Stimulated activated CD8-positive, alpha-beta memory T cell treated with anti-CD3 and anti-CD28 coated beads, Interleukin-2, amount 100 ng/mL, for 1 hour (primary cell): ENCODE measurements at places on chromosomes 11 and 22.

DNA sequence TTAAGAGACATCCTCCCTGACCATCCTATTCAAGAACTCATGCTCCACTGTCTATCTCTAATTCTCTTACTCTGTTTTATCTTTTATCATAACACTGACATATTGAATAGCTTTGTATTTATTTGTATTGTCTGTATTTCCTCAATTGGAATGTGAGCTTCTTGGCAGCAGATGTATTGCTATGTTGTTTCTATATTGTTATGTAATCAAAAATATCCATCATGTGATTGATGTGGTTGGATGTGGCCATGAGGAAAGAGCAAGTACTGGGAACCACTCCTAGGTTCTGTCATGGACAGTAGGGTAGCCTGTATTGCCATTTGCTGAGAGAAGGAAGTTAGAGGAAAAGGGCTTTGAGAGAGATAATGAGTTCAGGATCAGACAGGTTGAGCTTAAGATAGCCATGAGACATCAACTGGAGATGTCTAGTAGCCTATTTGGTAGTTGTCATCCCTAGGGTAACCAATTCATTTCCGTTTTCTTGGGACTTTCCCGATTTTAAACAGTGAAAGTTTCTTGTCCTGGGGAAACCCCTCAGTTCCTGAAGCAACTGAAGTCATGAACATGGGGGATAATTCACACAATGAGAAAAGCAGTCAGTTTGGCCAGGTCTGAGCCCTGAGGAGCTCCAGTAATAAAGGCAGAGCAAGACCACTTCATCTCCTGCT is 404.5 kb downstream of the INSC start:
- no peak for DNase-seq

DNA sequence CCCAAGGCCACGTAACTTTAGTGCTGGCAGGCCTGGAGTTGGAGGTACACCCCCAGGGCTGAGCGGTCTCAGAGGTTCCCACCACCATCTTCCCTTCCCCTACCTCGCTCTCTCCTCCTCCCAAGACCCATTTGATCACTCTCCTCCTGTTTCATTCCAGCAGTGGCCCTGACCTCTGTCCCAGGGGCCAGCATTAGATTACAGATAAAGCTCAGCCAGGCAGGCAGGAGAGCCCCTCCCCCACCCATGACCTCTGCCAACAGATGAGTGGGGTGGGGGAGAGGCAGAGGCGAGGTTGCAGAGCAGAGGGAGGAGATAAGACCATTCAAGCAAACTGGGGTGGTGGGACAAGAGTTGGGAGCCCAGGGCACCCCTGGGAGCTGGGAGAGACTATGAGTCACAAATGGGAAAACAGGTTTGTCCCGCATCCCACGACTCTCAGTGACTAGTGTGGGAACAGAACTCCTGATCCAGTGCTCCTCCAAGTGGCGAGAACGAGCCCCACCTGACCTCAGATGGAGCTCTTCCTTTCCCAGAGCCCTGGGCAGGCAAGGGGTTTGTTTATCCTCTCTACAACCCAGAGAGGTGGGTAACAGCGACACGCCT is 367.9 kb downstream of the MN1 start:
- no peak for DNase-seq

DNA sequence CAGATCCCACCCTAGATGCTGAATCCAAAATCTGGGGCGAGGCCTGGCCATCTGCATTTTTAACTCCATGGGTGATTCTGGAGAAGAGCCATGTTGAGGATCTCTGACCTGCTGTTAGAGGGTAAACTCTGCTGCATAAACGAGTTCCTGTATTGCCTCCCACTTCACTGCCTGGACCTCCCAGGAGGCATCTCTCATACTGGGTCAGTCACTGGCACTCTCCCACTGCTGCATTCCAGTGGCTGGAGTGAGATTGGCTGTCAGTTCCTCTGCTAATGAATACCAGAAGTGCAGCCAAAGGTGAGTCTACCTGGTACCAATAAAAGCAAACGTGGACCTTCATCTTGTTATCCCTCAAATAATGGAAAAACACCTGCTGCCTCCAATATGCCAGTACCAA is 10.3 kb downstream of the POLDIP3 start:
- DNase-seq = no peak

DNA sequence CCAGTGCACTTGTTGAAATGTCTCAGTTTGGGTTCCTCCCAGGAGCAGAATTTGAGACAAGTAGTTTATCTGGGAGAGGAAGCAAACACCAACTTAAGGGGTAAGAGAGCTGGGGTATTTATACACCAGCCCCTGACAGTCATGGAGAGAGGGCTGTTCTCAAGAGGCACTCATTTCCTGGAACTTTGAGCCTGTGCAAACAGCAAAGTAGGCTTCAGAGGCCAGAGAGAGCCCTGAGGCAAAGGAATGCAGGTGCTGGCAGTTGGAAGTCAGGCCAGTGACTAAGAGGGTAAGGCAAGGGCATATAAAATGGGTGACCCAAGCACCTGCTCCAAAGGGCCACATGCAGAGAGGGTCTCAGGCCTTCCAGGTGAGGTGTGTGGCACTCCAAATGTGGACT is 16.1 kb downstream of the MS4A18 start:
- DNase-seq = no peak

DNA sequence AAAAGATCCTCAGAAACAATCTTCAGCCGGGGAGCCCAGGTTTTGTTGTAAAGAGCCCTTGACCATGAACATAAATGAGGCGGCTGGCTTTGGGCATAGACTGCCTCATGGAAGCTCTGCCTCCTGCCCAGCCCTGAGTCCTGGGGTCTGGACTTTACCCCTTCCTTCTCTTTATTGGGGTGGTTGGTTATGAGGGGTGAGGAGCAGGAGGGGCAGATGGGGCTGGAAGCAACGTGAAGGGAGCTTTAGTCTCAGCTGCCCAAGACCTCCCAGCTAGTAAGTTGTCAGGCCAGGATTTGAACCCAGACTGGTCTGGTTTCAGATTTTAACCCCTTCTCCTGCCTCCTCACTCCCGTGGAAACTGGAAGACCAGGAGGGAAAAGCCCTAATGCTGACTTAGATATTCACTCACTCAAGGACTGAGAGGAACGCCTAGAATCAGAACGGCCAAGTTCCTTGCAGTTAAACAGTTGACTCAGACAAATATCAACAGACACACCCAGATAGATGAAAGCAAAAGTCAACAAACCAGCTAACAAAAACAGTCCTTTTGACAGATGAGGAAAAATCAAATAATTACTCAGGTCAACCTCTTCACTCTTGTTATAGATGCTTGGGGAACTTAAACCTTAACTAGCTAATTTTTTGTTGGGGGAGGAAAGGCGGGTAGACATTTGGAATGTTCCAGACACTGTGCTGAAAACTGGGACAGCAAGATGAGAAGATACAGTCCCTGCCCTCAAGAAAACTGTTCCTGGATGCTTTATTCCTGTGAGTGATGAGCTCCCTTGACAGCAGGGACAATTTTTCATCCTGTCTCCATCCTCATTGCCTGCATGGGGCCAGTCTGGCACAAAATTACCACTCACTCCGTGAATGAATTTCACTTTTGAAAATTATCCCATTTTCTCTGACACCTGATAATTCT is 20.8 kb upstream of the ARRB1 start:
- DNase-seq = no peak

GRCh38 chr22:33919391-33920196 is 682 bp downstream of the LARGE1 start:
- no peak for DNase-seq

- no peak for DNase-seq
These were observed 379.1 kb downstream of the MN1 start for GRCh38 chr22:27422442-27422841.

DNA sequence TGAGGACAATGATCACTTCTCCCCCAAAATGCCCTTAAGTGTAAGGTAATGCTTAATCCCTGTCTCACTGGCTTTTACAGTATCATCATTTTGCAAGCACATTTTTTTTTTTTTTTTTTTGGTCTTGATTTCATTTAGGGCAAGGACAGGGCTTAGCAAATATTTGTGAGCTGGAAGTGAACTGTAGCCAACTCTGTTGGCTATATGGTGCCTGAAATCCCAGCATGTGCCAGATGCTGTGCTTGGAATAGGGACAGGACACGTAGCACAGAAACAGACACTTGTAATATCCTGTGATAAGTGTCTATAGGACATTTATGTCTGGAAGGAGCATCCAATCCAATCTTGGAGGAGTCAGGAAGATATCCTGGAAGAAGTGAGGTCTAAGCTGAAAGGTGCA is 198.3 kb downstream of the NAV2 start:
- DNase-seq = no peak

DNA sequence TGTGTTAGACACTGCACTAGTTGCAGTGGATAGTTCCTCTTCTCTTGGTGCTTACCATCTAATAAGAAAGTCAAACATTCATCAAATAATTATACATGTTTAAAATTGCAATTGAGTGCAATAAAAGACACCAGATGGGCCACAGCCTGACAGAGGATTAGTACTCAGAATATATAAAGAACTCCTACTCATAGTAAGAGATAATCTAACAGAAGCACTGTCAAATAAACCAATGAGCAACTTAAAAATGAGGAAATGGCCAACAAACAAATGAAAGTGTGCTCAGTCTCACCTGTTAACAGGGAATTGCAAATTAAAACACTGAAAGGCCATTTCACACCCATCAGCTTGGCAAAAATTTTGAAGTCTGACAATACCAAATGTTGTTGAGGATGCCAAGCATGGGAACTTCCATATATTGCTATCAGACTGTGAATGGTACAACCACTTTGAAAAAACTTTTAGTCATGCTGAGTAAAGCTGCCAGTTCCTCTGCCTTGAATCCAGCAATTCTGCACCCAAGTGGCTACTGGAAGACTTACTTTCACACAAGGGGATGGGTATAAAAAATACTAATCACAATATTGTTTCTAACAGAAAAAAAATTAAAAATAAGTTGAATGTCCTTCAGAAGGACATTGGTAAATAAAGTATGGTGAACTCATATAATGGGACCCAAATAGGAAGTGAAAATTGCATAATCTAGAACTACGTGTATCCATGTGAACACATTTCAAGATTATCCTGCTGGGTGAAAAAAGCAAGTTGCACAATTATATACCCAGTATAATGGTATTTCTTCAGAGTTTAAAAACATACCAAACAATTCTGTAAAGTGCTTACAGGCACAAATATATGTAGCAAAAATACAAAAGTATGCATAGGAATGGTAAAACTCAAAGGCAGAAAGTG is 41.4 kb upstream of the CREB3L1 start:
- DNase-seq = no peak

DNA sequence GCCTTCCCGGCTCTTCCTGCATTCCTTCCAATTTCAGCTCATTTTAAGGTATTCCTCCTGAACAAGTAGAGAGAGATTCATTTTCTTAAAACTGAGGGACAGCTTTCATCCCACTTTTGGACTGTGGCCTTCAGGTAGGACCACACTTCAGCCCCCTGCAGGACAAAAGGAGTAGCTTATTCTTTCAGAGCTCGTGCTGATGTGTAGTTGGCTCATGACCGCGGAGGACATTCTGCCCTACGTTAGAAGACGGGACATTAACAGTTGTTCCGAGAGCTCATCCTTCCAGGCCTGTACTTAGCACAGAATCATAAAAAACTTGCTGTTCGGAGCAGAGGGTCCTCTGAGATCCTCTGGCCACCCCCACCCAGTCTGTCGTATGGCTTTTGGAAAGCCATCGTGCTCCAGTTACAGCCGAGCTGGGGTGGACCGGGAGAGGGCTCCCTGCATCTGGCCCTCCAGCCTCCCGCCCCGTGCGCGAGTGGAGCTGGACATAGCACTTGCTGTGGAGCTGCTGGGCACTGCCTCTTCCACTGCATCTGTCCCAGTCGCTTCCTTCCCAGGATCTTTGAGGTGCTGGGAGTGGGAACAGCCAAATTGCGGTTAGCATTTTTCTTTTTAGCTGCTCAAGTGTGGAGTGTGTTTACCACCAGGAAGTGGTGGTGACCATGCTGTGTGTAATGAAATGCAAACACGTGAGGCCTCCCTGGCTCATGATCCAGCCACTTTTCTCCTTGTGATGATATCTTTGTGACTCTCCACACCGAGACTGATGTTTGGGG is 250.3 kb downstream of the TBC1D22A start:
- DNase-seq = no peak

- peak; percentile 54 for DNase-seq
These were observed 3.6 kb downstream of the SEPTIN5 start for GRCh38 chr22:19717691-19718455.

- no peak for DNase-seq
These were observed 27.2 kb downstream of the PHLDB1 start for GRCh38 chr11:118634431-118635236.

GRCh38 chr22:34390400-34390799 is 470.1 kb upstream of the LARGE1 start:
- no peak for DNase-seq

DNA sequence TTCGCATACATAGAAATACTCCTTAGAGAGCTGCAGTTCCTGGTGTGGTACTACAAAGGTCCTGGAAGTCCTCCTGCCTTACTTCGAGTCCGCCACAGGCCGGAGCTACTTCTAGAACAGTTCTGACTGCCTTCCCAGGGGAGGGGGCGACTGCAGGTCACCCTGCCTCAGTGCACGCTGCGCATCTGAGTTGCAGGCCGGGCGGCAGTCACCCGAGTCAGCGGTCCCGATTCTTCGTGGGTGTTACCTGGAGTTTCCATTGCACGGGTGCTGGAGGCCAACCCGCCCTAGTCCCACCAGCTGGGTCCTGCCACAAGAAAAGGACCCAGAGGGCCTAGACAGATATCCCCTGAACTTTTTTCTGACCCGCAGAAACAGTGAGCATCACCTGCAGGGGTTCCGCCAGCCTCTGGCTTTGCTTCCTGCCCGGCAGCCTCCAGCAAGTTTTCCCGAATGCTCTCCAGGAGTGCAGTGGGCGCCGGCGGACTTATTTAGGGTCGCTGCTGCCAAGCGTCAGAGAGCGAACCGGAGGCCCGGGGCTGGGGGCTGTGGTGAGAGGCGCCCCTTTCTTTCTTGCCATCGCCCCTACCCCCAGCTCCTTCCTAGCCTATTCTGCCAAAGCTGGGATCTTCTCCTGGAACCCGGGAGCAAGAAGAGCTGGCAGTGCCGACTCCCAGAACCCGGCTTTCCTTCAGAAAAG is 1.7 kb upstream of the CALCB start:
- DNase-seq = no peak

DNA sequence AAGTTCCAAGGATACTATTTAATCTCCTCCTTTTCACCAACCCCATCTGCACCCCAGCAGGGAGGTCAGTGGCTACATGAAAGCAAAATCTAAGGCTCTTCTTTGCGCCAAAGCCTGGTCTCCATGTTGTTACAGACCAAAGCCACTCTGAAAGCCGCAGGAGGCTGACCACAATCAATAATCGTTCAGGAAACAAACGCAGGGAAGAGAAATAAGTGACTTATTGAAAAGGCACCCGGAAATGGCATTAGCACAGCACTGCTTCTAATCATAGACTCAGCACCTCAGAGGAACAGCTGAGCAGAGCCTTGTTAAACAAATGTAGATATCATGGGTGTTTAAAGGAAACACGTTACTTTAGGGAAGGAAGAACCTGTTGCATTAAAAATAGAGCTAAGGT is 183.9 kb downstream of the KIRREL3 start:
- DNase-seq = no peak

GRCh38 chr11:69925366-69926196 is 106.4 kb upstream of the FGF3 start:
- DNase-seq = no peak

DNA sequence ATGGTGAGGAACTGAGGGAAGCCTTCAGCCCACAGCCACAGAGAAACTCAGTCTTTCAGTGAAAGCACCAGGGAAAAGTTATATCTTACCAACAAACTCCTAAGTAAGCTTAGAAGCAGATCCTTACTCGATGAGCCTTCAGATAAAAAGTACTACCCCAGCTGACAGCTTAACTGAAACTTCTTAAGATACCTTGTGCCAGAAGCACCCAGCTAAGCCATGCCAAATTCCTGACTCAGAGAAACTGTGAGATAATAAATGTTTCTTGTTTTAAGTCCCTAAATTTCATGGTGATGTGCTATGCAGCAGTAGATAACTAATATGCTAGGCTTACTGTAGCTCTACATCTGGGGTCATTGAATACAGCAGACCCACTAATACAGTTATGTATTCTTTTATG is 2025.0 kb downstream of the LRRC4C start:
- no peak for DNase-seq
